AG04450 (cell line): ENCODE measurements at places on chromosomes 11 and 22.
A peak's percentile ranks its signal among the peaks of the same experiment; 100 is the strongest.

DNA sequence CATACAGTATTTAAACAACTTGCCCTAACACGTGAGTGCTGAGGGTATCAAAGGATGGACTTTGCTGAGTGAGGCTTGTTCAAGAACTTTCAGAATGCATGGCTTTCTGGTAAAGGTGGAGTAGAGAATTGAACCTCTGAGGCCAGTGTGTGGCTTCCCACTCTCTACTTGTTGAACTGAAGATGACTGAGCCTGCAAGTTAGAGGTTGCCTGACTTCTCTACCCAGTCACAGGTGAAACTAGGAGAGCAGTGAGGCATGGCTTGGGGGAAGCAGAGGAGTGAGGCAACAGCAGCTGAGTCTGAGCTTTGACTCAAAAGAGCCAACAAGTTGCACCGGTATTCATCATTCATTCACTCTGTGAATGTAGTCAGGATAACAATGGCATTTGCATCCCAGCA lies 256.4 kb upstream of the SESN3 start:
- DNase-seq, result no peak

GRCh38 chr11:69750108-69750850 lies 24.9 kb downstream of the FGF4 start:
- no peak for DNase-seq

GRCh38 chr11:119709638-119710346 lies 19.2 kb downstream of the NECTIN1 start:
- peak; percentile 67 for DNase-seq

- DNase-seq, result no peak
Measured at GRCh38 chr11:118609380-118610224, 2.2 kb downstream of the PHLDB1 start.

DNA sequence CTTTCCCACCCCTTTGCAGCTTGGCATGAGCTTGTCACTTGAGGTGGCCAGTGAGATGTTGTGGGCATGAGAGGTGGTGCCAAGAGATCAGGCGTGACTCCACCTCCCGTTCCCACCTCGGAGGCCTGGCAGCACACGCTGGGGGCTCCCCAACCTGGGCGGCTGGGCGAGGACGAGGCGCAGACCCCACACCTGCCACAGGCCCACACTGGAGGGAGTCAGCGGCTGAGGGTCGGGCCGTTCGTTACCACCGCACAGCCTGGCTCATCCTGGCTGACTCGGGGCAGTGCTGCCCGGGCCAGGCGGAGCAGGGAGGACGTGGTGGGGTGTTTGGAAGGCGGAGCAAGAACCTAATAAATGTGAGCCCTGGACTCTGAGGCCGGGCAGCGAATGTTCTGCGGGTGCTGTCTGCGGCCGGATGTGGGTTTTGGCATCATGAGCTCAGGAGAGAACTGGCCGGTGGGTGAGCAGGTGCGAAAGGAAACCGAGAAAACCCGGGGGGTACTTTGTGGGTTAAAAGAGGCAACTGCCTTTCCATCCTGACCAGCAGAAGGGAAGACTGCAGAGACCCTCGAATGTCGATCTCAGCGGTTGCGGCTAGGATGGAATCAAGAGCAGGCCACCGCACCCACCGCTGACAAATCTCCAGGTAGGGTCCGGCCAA lies 10.2 kb upstream of the IFITM3 start:
- no peak for DNase-seq

GRCh38 chr11:121435551-121436511 lies 16.3 kb upstream of the SORL1 start:
- DNase-seq, result no peak

DNA sequence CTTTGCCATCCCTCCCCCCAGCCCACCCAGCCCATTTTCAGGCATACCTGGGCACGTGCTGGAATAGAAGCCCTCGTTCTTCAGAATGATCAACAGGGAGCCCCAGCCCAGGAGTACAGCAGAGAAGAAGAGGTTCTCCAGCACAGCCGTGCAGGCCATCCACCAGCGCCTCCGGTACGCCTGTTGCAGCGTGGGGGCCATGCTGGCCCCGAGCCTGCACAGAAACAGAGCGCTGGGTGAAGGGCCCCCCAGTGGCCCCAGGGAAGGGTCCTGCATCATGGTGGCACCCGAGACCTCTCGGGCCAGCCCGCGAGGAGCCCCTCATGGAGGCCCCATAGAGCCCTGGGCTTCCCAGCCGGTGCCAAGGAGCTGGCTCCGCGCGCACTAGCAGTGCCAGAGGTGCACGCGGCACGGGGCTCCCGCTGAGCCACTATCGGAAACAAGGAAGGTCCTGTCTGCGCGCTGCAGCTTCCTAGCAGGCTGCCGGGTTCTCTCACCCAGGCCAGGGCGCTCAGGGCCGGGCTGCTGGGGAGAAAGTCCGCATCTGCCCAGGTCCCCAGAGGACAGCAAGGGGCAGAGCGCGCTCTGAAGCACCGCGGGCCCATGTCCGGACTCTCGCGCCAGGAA lies 1.5 kb downstream of the SLC43A1 start:
- no peak for DNase-seq

- DNase-seq, result no peak
Measured at GRCh38 chr11:86749376-86749775, 51.0 kb upstream of the PRSS23 start.

DNA sequence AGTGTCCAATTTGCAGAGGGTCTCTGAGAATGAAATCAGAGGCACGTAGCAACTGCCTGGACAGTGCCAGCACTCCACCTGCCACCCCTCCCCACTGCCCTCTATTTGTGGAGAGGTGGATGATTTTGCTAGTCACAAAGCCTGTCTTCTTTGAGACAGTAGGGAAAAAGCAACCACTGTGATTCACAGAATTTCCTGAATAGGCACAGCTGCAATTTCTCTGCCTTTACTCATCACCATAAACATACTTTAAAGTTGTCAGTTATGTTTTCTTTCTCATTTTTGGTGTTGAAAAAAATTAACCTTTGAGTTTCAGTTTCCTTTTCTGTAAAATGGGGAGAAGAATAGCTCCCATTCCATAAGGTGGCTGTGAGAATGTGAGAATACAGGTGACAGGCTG lies 134.3 kb downstream of the TEAD1 start:
- no peak for DNase-seq

DNA sequence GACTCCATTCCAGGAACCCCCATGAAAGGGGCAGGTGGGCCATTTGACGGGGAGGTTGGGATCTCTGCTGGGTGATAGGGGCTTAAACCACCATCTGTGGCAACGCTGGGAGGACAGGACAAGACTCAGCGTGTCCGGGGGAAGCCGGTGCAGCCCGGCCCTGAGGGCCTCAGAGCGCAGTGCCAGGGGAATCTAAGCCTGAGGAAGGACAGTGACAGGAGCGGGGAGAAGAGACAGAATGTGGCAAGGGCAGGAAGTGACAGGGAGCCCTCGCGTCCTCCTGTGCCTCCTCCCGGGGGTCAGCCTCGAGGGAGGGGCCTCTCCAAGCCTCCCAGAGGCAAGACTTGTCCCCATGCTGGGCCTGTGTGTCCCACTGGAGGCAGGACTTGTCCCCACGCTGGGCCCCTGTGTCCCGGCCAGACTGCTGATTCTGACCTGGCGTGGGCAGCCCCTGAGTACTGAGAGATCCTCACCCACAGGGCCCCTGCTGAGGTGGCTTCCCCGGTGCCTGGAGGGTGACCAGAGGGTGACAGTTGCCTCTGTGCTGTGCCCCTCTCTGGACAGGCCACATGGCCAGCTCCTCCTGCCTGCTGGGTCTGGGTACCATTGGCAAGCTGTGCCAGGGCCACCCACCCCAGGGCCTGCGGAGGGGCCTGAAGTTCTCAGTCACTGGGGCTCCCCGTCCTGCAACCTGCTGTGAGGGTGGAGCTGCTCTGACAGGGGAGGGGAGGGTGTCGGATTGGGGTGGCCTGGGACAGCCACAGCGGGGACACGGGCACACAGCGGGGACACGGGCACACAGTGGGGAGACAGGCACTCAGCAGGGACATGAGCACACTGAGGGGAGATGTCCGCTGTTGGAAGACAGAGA lies 676.2 kb downstream of the BRD1 start:
- DNase-seq, result no peak

DNA sequence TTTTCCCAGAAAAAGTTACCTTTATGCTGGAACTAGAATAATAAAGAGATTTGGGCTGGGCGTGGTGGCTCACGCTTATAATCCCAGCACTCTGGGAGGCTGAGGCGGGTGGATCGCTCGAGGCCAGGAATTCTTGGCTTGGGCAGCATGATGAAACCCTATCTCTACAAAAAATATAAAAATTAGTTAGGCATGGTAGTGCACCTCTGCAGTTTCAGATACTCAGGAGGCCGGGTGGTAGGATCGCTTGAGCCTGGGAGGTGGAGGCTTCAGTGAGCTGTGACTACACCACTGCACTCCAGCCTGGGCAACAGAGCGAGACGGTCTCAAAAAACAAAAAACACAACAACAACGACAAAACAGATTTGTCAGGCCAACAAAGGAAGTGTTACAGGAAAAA lies 119.3 kb upstream of the OR9Q1 start:
- DNase-seq, result no peak
